NCI-H1436 treated with DMSO at 0.1 percent for 48 hours (cell line): ENCODE measurements at places on chromosomes 13 and 19.

- no peak for DNase-seq
Measured at GRCh38 chr13:77470986-77471385, 64.5 kb upstream of the SCEL start.

DNA sequence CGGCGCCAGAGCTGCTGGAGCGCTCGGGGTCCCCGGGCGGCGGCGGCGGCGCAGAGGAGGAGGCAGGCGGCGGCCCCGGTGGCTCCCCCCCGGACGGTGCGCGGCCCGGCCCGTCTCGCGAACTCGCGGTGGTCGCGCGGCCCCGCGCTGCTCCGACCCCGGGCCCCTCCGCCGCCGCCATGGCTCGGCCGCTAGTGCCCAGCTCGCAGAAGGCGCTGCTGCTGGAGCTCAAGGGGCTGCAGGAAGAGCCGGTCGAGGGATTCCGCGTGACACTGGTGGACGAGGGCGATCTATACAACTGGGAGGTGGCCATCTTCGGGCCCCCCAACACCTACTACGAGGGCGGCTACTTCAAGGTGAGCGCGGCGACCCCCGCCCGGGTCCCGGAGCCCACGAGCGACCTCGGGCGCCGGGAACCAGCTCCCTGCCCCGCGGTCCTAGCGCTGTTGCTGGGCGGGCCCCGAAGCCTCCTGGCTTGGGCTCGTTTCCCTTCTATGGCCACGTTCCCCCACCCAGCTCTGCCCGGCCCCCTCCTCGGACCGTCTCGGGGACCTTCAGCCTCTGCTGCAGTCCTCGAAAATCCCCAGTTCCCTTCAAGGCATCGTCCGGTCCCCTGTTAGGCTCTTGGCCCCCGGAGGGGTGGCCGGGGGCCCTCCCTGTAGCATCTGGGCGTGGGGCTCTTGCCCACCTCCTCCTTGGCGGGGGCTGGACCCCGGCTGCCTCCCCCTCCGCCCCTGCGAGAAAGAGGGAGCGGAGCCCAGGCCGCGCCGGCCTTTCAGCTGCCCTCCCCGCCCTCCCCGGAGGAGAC is at the start of gene CDC34:
TSS of gene CDC34 (plus strand) at position 8 of the 808 bp plus-strand sequence. CDS start at position 180, 172 bp downstream.
- no peak for DNase-seq

DNA sequence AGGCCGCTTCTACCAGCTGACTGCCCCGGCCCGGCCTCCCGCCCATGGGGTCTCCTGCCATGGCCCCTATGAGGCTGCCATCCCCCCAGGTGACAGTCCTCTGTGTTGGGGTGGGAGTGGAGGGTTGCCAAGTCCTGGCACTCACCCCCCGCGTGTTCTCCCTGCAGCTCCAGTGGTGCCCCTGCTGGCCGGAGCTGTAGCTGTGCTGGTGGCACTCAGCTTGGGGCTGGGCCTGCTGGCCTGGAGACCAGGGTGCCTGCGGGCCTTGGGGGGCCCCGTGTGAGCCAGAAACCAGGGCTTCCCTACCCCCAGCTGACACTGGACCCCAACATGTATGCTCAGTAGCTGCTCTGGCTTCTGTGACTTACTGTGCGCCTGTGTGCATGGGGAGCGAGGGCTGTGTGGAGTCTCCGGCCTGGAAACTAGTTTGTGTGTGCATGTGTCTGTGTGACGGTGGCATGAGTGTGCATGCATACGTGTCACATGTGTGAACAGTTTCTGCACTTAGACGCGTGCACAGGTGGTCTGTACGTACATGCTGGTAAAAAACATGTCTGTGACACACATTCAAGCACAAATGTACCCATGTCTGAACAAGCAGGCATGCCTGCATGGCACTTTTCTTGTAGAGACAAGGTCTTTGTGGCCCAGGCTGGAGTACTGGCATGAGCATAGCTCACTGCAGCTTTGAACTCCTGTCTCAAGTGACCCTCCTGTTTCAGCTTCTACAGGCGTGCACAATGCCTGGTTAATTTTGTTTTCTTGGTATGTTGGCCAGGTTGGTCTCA is 4.9 kb downstream of the ACP4 start:
- DNase-seq: no peak

DNA sequence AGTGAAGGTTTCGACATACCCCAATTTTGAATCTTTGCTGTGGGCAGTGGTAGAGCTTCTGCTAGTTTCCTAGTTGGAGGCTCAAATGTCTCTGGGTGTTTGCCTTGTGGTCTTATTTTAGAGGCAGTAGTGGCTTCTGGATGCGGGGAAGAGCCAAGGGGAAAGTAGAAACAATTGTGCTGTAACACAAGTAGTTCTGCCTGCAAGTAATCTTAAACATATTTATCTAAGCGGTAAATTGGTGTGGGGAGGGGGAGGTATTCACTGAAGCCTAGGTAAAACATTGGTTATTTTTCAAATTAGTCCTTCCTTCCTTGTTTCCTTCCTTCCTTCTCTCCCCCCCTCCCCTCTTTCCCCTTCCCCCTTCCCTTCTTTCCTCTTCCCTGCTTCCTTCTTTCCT is at the start of gene PCDH20:
TSS of gene PCDH20 (minus strand) at position 101 of the 400 bp plus-strand sequence. CDS start 691 bp downstream, outside the sequence.
- no peak for DNase-seq

GRCh38 chr13:25844559-25845434 is 207.0 kb downstream of the SHISA2 start:
- DNase-seq: no peak

DNA sequence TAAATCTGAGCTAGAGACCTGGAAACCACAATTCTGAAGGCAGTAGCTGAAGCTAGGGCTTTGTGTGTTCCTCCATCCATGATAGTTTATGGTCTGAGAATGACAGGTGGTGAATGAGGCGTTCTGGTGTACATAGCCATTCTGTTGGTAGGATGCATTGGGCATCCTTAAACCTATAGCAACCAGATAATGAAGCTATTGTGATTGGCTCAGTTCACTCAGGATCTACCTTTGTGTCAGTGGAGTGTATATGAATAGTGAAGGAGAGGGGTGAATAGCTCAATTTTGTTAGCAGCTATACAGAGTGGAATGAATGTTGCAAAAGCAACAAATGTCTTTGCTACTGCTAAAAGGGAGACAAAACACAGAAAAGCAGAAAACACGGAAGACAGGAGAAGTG is 80.0 kb upstream of the PCDH20 start:
- no peak for DNase-seq

DNA sequence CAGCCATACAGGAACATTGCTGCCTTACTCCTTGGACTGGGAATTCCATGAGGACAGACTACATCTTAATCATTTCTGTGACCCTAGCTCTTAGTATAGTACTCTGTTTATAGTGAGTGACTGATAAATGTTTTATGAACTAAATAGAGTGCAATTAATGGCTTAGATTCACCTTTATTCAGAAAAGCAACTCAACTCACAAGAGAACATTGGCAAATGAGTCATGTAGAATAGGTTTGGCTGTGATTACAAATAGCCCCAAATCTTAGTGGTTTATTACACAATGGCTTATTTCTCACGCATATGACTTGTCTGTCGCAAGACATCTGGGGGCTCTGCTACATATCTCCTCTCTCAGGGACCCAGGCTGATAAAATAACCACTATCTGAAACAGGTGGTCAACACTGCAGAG is 121.6 kb upstream of the KL start:
- DNase-seq: no peak

DNA sequence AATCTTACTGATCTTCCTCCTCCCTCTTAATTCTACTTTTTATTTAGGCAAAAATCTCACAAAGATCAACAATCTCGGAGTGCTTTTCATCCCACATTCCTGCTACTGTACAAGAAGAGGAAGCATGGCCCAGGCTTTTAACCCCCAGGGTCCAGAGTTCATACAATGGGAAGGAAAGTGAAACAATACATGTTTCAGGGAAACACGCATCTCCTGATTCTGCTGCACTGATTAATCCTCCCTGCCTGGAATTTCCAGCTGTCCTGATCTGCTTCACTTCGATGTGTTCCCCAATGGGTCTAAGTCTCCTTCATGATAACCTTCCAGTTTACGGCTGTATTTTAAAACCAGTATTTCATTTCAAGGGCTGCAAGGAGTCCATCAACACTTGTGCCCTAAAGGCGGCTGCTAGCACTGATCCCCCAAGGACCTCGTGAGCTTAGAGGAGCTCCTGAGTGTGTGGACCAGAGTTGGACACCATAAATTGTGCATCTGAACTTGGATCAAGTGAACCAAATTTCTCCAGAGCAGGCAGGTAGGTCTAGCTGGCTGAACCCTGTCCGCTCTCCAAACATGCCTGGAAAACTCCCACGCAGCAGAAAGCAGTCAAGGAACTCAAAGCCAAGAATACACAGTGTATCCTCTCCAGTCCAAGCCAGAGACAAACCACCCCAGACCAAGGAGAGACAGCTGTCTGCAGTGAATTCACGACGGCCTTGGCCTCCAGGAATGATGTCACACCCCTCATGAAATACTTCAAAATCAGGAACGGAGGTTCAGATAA is 44.3 kb downstream of the COL4A1 start:
- no peak for DNase-seq

- no peak for DNase-seq
Measured at GRCh38 chr13:27665333-27665732, 43.6 kb downstream of the POLR1D start.

DNA sequence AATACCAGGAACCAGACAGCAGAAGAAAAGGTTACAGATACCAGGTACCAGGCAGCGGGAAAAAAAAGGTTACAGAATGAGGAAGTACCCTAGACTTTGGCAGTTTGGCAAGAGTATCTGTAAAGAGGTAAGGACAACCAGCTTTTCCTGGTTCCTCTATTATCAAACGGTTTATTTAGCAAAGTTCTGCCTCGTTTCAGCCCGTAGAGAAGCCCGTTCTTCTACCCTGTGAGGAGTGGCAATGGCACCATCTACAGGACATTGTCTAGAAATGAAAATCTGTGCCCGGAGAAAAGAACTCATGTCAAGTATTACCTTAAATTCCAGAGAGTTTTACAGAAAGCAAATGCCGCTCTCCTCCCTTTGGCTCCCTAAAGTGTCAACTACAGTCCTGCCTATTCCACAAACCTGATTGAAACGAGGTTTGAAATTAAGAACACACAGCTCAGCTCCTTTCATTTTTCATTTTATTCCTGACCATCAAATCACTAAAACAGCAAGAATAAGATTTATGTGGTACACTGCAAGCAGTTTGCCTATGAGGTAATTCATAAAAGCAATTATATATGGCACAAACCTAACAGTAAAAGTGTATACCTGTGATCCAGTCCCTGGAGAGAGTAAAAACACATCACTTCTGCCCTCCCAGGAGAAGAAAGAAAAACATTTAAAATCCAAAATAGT is 226.3 kb downstream of the SLC7A1 start:
- DNase-seq: no peak

- DNase-seq: no peak
Measured at GRCh38 chr19:19402656-19403372, 2.7 kb upstream of the GATAD2A start.

GRCh38 chr13:60538566-60538965 is 141.5 kb downstream of the TDRD3 start:
- no peak for DNase-seq

GRCh38 chr13:60111691-60112090 is 52.0 kb downstream of the DIAPH3 start:
- no peak for DNase-seq
